ENCODE measurements at places on chromosomes 4 and X.

DNA sequence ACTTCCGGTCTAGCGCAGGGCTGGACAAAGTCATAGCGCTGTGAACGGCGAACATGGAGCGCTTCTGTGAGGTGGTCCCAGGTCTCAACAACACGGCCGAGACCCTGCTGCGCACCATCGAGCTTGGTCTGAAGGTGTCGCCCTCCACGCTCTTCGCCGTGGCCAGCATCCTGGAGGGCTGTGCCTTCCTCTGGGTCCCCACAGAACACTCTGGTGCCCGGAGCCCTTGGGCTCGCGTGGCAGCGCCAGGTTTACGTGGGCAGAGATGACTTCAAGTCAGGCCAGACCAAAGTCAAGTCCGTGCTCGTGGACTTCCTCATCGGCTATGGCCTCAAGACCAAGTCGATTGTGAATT lies 128.6 kb downstream of the ANAPC4 start:
- DNase-seq = no peak

GRCh38 chr4:38202242-38202641 lies 242.0 kb downstream of the PTTG2 start:
- no peak for DNase-seq

DNA sequence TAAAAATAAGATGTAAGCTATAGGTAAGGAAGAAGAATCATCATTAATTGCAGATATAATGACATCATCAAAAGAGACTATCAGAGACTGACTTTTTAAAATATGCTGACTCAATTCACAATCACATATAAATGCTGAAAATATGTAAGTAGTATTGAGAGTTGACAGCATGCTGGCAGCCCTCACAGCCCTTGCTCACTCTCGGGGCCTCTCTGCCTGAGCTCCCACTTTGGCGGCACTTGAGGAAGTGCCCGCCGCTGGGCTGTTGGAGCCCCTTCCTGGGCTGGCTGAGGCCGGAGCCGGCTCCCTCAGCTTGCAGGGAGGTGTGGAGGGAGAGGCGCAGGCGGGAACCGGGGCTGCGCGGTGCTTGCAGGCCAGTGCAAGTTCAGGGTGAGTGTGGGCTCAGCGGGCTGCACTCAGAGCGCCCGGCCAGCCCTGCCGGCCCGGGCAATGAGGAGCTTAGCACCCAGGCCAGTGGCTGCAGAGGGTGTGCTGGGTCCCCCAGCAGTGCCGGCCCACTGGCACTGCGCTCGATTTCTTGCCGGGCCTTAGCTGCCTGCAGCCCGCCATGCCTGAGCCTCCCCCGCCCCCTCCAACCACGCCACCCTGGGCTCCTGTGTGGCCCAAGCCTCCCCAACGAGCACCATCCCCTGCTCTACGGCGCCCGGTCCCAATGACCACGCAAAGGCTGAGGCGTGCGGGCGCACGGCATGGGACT lies 68.9 kb downstream of the RAB28 start:
- no peak for DNase-seq

- no peak for DNase-seq
Measured at GRCh38 chr4:113674733-113675132, 86.8 kb downstream of the CAMK2D start.

DNA sequence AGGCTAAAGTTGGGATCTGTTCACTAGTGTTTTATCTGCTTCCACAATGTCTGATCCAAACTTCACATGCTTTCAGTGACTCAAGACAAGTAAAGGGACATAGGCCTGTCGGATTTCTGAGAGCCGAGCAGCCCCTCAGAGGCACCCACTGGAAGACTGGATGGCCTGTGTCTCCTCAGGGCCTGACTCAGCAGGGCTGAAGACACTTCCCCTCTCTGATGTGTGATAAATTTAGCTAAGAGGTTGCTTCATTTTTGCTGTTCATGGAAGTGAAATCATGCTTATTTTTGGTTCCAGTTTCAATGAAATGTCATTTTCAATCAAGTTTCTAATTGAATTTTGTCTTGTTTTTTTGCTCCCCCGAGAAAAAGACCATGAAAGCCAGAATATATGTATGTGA lies 93.7 kb downstream of the MXRA5 start:
- no peak for DNase-seq
